Activated CD4-positive, CD25-positive, alpha-beta regulatory T cell treated with anti-CD3 and anti-CD28 coated beads, Interleukin-2, amount 50 U/mL, for 72 hours (primary cell): ENCODE measurements at places on chromosomes 6 and 20.

- no peak for DNase-seq
Observed at GRCh38 chr6:150967910-150968309, 102.4 kb downstream of the MTHFD1L start.

DNA sequence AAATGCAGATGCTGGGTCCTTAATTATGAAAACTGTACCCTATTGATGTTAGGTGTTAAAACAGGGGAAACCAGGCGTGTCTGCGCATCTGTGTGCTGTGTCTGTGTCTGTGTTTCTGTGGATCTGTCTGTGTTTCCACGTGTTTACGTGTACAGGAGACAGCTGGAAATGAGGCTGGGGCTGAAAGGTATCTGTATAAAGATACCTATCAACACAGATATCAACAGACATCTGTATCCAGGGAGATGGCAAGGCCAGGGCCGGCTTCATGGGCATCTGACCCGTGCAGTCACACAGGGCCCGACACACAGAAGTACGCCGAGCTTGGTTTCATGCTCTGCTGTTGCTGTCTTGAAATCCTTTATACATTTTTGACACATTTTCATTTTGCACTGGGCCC lies 48.6 kb downstream of the BMP7 start:
- DNase-seq = no peak

- DNase-seq = peak; percentile 62
Observed at GRCh38 chr6:110178626-110179405, 654 bp downstream of the WASF1 start.

DNA sequence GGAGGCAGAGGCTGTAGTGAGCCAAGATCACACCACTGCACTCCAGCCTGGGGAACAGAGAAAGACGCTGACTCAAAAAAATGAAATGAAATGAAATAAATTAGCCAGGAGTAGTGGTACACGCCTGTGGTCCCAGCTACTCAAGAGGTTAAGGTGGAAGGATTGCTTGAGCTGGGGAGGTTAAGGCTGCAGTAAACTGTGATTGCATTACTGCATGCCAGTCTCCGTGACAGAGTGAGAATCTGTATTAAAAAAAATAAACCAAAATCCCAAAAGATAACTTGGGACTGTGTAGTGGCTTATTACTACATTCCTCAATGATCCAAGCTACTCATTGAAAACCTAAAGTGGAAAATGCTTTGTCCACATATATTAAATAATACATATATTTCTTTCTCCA lies 87.0 kb downstream of the SGK1 start:
- DNase-seq = no peak

DNA sequence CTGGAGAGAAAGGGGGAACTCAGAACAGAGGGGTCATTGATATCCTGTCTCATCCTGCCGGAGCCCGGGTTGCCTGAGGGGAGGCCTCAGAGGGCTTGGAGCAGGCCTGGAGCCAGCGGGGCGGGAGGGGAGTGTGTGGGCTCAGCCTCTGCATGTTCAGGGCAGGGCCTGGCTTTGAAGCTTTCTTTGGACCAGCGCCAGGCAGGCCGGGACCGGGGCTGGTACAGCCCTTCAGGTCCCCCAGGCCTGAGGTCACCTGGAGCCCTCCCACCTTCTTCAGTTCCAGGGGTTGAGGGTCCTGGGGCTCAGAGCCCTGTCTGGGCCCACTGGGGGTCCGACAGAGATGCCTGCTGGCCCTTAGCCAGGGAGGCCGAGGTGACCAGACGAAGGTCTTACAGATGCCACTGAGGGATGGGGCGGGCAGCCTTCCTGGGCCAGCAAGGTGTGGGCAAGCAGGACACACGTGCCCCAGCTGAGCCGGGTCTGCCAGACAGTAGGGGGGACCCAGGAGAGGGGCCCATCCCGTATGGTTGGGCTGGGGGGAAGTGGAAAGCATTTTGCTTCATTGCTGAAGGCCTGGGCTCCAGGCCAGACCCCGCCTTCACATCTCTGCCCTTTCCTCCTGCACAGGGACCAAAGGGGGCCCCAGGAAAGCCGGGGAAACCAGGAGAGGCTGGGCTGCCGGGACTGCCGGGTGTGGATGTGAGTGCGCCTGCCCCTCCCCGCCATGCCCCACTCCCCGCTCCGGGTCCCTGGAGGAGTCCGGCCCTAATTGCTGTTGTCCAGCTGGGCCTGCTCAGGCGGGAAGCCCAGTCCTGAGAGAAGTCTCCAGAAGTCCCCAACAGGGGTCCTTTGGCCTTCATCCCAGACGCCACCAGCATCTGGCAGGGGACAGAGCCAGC lies 2.0 kb downstream of the COL9A3 start:
- no peak for DNase-seq

DNA sequence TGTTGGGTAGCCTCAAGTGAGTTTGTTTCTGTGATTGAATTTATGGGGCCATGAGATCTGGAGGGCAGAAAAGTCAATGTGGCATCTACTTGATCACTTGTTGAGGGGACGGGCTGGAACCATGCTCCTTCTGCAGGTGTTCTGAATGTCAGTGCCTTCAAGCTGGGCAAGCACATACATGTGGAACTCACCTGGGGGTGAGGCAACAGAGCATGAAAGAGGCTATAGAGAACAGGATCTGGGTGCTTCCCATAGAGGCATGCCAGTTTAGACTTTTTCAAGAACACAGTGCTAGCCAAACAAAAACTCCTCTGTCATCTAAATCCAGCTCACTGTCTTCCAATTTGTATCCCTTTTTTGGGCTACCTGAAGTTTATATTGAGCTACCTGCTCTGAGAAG lies 77.8 kb upstream of the SLC35B3 start:
- DNase-seq = no peak

DNA sequence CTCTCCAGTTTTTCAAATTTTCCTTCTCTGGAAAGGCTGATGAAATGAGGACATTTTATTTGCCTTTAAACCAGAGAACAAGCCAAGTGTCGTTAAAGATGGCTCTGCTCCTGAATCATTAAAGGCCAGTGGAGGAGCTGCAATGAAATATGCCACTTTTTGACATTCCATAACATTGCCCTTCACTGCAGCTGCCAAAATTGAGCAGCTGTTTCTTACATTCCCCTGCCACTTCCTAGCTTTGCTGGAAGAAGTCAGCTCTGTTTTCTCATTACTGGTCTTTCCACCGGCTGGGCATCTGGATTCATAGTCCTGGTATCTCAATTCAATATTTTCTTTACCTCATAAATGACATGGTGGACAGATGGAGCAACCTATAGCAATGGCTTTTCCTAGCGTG lies 45.5 kb upstream of the NRN1 start:
- DNase-seq = no peak

DNA sequence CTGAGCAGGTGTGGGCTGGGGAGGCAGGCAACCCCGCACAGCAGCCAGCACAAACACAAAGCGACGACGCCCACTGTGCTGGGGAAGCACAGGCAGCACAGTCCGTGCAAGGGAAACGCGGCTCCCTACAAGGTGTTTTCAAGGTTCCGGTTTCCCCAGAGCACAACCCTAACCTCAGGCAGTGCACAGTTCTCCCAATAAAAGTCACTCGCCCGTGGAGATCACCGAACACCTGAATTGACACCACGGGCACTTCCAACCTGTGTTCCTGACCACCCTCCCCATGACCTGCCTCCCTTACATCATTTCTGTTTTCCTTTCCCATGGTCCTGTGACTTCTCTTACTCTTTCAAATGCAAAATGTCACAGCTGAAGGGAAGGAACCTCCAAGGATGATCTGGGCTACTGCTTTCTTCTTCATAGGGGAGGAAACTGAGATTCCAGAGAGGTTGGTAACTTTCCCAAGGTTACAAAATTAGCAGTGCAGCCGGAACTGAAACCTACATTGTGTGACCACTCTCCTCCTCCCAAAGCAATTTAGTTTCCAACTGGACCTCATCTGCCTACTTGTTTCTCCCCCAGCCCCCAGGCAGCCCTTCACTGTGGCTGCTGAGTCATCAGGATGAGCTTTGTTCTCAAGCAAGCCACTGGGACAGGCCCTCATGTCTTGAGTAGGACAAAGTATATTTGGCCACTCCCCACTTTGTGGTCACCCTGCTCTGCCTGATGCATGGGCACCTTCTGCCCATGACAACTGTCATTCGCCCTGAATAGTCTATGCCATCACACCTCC lies 125.3 kb downstream of the ATXN1 start:
- no peak for DNase-seq

- DNase-seq = no peak
Observed at GRCh38 chr6:46376562-46377061, 114.6 kb downstream of the RCAN2 start.

- DNase-seq = no peak
Observed at GRCh38 chr20:2223558-2224367, 72.0 kb upstream of the TGM3 start.

DNA sequence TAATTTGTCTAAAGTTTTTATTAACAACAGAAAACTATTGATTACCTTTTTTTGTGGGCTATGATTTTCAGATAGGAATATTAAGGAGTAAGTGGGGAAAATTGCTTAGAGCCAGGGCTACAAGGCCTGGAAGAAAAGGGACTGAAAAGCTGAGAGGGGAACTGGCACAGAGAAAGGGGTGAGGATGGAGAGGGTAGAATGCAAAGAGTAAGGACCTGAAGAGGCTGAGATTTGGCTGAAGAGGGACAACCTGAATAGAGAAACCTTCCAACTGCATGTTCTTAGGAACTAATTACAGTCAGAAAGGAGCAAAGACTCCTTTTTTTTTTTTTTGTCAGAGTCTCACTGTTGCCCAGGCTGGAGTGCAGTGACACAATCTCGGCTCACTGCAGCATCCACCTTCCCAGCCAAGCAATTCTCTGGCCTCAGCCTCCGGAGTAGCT lies 16.7 kb downstream of the BTN2A1 start:
- no peak for DNase-seq
